Suprapubic skin (tissue), 4 donors: ENCODE measurements at places on chromosomes 5 and 9. TPM values are rescaled to one million over a fixed set of nuclear protein-coding genes. Genes with fewer than 3 reads are reported as not detected.
A peak's percentile ranks its signal among the peaks of the same experiment; 100 is the strongest.

PGM5 gene
- total RNA-seq = 10.6 TPM

NEUROG1 gene
- not detected for total RNA-seq

SPOCK1 gene
- 6.1 TPM for total RNA-seq

F2RL1 gene
- total RNA-seq = 107 TPM

SPATA31E1 gene
- not detected for total RNA-seq

IL13 gene
- total RNA-seq = not detected

DNA sequence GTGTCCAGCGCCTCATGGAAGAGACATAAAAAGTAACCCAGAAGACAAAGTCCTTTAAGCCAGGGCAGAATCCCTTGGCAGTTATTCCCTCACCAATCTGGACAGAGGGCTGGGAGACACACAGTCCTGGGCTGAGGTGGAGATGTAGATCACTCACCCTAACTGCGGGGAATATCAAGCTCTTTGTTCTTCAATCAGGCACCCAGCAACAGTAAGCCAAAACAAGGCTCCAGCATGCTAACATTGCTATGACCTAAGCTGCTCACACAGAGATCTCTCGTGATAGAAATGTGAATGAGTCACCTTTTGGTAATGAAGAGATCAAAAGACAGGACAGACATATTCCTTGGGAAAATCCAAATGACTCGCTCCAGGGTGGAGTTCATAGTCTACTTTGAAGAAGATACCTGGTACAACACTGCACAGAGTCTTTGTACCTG, 101.3 kb downstream of the FBN2 start:
- DNase-seq = no peak

DNA sequence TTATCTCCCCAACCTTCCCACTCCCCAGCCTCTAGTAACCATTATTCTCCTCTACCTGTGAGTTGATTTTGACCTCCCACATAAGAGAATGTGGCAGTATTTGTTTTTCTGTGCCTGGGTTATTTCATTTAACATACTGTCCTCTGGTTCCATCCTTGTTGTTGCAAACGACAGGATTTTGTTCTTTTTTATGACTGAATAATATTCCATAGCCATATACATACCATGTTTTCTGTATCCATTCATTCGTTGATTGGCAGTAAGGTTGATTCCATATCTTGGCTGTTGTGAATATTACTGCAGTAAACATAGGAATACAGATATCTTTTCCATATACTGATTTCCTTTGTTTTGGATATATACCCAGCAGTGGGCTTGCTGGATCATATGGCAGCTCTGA, 20.8 kb downstream of the GPBP1 start:
- DNase-seq = no peak

- no peak for DNase-seq
Observed at GRCh38 chr9:135328485-135329417, 150.8 kb upstream of the PPP1R26 start.

- DNase-seq = no peak
Observed at GRCh38 chr5:16528382-16529110, 62.9 kb upstream of the ZNF622 start.

GRCh38 chr5:4571248-4571948, 568.7 kb upstream of the ADAMTS16 start:
- DNase-seq = no peak

GRCh38 chr9:36826581-36826980, 207.5 kb downstream of the PAX5 start:
- no peak for DNase-seq

- DNase-seq = no peak
Observed at GRCh38 chr5:32710550-32711361, at the start of gene NPR3. NPR3 (plus strand) TSS chr5:32711321; CDS start chr5:32711777, 456 bp downstream.

GRCh38 chr5:29547236-29547865, 1646.1 kb upstream of the CDH6 start:
- DNase-seq = no peak

DNA sequence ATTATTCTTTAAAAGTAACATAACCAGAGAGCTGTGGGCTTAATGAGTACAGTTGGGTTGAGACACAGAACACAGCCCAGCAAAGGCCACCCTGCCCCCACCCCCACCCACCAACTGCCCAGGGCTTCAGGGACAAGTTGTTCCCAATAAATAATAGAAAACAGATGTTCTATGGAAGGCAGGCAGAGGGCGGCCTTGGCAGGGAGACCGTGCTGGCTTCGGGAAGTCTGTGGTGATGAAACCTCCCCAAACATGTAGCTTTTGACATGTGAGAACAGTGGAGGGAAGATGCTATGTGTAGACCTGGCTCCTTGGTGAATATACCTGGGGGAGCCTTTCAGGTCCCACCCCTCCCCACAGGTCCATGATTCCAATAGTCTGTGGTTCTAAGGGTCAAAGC, 10.0 kb downstream of the TRAF1 start:
- peak; percentile 87 for DNase-seq

- DNase-seq = no peak
Observed at GRCh38 chr9:137143459-137143858, 4.5 kb downstream of the GRIN1 start.

DNA sequence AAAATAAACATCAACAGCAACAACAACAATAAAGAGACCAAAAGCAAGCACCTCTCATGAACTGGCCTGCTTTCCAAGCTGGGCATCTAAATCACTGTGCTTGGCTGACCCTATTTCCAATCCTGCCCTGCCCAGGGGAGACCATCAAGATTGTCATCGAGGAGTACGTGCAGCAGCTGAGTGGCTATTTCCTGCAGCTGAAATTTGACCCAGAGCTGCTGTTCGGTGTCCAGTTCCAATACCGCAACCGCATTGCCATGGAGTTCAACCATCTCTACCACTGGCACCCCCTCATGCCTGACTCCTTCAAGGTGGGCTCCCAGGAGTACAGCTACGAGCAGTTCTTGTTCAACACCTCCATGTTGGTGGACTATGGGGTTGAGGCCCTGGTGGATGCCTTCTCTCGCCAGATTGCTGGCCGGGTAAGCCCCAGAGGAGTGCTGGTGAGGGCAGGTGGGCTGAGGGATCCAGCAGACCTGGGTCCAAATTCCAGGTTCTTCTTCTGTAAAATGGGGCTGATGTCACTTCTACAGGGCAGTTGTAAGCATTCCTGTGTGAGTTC, 15.6 kb downstream of the PTGS1 start:
- DNase-seq = peak; percentile 59

- DNase-seq = no peak
Observed at GRCh38 chr9:78033870-78034269, 2.3 kb upstream of the GNAQ start.

DNA sequence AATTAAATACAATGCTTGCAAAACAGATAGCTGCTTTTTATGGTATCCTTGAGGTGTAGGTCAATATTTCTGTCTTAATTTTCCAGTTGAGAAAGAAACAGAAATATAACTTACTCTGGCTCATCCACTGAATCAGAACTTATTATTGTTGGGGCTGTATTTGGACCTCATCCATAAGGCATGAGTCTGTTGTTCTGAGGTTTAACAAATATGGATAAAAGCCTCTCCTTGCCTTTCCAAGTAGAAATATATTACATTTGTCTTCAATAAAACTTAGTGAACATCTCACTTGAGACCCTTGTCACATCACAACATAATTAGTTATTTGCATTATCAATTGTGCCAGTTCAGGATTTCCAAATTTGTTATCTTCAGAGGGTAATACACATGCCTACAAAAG, 525.8 kb downstream of the AGTPBP1 start:
- no peak for DNase-seq

DNA sequence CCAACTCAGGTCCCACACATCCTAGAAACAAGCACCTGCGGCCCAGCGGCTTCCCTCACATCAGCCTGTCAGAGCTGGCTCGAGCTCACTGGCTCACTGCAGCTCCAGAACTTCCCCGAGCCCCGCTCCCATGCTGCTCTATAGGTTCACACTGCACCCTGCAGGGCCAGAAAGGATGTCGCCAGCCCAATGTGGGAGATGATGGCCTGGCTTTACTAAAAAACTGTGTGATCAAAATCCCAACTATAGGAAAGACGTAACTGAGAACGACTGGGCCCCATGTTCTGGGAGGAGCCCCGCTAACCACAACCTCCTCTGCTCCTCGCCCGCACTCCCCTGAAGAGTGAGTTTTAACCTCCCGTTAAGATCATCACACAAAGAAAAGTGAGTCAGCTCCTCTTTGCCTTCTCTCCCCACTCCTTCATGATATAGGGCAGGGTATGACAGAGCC, 4.6 kb downstream of the SURF4 start:
- DNase-seq = no peak

DNA sequence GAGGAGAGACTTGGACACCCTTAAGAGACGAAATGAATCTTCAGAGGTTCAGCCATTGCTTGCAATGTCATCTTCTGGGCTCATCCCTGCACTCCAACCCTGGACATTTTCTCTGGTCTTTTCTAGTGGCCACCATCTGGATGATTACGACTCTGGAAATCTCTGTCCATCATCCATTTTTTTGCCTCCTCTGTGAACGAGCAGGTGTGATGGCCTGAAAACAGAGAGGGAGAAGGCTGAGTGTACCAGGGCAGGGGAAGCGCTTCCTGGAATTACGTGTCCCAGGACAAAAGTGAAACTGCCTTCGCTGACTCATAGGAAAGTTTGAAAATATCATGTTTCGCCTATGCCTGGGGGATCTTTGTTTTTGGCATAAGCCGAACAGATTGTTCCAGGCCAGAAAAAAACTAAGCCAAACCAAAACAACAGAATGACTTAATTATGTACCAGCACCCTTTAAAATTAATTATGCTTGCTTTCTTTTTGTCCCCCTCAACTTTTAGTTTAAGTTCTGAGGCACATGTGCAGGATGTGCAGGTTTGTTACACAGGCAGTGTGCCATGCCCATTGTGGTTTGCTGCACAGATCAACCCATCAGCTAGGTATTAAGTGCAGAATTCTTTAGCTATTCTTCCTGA, 31.9 kb downstream of the ANKRD33B start:
- no peak for DNase-seq

- DNase-seq = no peak
Observed at GRCh38 chr5:32991421-32991815, 280.3 kb downstream of the NPR3 start.

DNA sequence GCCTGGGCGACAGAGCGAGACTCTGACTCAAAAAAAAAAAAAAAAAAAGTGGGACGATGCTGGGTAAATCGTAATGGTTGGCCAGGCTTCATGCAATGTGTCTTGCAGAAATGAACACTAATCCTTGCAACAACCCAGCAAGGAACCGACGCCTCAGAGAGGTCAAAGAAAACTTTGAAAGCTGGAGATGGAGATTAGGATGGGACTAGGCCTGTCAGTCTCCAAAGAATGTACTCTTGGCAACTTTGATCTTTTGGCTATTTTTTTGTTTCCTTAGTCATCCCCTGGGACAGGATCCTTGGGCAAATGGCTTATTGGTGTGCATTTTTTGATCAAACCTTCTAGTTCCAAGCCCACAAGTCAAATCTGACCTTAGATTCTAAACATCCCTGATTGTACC, 10.6 kb upstream of the PWWP2A start:
- no peak for DNase-seq
